Esophagus muscularis mucosa (tissue), 4 donors: ENCODE measurements at places on chromosomes 4 and X.

DNA sequence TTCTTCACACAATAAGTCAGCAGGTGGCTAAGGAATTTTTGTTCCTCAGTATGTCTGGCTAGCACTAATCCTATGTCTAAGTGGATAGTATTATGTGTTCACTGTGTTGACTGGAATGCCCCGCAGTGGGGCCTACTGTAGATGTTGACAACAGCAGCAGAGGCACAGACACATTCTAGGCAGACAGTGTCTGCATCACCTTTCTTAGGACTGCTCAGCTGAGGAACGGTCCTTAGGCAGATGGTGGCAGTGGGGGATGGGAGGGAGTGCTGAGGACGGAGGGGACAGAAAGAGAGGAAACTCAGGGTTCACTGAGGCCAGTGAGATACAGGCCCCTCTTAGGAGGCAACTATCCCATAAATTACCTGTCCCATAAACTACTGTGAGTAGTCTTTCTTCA, 44.6 kb upstream of the LEF1 start:
- no peak for DNase-seq

DNA sequence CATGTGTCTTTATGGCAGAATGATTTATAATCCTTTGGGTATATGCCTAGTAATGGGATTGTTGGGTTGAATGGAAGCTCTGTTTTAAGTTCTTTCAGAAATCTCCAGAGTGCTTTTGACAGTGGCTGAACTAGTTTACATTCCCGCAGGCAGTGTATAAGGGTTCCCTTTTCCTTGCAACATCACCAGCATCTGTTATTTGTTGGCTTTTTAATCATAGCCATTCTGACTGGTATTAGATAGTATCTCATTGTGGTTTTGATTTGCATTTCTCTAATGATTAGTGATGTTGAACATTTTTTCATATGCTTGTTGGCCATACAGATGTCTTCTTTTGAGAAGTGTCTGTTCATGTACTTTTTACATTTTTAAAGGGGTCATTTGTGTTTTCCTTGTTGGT, 129.8 kb downstream of the TBCK start:
- no peak for DNase-seq

- no peak for DNase-seq
These were observed 75.0 kb upstream of the CCDC160 start for GRCh38 chrX:134162032-134162431.

GRCh38 chr4:15396157-15396800, 31.6 kb upstream of the C1QTNF7 start:
- no peak for DNase-seq

DNA sequence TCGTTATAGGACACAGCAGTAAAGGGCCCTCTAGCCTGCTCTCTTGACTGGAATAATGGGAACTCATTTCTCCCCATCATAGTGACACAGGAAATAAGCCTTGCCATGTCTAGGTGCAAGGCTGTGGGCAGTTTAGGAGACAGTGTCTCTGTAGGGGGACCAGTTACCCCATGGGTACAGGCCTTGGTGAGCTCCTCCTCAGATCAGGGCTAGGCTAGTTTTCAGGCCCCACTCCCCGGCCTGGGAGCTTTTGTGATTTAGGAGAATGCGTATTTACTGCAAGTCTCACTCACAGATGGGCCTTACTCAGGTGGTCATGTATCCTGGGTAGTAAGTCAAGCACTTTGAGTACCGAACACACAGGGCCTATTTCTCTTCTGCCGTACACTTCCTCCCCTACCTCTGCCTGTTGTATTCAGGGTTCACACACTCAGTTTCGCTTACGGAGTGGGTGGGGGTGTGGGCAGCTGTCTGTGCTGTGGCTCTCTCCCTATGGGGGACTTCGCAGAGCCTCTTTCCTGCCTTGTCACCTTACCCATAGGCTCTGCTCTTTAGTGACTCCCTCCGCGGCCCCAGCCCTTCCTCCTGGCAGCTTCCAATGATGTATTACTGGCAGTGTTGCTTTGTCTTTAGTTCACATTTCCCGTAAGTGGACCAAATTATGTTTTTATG, 34.2 kb downstream of the FAM193A start:
- no peak for DNase-seq

- DNase-seq: no peak
These were observed 74.4 kb downstream of the OTC start for GRCh38 chrX:38426785-38427184.

DNA sequence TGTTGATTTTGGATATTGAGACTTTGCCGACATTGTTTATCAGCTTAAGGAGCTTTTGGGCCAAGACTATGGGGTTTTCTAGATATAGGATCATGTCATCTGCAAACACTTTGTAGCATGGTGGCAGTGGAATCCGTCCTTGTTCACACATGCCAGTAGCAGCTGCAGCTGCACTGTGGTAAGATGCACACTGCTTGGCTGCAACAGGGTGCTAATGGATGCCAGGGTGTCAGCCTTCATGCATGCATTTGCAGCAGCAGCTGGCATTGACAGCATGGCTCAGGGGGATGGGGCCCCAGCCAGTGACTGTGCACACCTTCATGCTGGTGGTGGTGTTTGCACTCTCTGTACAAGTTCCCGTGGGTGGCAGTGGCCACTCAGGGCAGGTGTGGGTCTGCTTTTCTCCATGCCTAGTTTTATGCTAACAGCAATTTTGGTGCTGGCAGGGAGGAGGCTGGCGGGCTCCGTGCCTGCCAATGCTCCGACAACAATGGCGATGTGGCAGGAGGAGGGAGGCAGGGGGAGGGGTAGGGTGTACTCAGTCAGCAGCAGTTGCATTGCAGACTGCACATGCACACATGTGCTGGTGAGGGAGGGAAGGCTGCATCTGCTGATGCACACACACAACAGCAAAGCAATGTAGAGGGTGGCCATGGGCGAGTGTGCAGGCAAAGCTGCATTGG, 37.5 kb downstream of the BEX3 start:
- no peak for DNase-seq

- DNase-seq: no peak
These were observed 26.8 kb upstream of the UGT2B4 start for GRCh38 chr4:69522554-69522953.

- DNase-seq: no peak
These were observed 263.6 kb downstream of the HS3ST1 start for GRCh38 chr4:11165052-11165451.

DNA sequence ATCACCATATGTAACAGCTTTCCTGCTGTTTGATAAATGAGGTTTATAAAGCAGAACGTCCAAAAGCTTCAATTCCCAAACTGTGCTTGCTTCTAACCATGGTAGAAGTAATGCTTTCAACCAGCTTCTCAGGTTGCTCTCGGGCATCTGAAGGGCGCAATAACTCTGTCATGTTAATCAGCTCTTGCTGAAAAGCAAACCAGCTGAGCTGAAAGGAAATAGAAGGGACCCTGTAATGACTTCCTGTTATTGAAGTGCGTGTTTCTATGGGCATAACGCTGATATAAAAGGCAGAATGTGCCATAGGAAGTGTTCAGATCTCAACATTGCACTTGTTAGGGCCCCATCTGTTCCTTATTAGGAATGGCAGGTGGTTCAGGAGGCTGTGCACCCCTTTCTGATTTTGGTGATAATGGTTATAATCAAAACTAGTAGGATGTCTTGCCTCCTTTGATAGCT, 21.2 kb downstream of the HERC3 start:
- DNase-seq: no peak

DNA sequence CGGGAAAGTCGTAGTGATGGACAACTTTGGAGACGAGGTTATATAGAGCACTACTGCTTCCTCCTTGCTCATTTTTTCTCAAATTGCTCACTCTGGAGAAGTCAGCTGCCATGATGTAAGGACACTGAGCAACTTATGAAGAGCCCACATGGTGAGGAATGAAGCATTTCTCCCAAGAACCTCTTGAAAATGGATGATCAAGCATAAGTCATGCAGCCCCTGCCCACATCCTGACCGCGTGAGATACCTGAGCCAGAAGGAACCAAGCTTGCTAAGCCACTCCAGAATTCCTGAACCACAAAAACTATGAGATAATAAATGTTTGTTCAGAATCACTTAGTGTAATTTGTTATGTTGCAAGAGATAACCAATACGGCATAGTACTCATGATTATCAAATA, 42.8 kb downstream of the PDE5A start:
- no peak for DNase-seq

GRCh38 chr4:23889391-23889790, 456 bp downstream of the PPARGC1A start:
- DNase-seq: no peak

GRCh38 chr4:76166480-76166879, 18.3 kb upstream of the NUP54 start:
- DNase-seq: no peak

DNA sequence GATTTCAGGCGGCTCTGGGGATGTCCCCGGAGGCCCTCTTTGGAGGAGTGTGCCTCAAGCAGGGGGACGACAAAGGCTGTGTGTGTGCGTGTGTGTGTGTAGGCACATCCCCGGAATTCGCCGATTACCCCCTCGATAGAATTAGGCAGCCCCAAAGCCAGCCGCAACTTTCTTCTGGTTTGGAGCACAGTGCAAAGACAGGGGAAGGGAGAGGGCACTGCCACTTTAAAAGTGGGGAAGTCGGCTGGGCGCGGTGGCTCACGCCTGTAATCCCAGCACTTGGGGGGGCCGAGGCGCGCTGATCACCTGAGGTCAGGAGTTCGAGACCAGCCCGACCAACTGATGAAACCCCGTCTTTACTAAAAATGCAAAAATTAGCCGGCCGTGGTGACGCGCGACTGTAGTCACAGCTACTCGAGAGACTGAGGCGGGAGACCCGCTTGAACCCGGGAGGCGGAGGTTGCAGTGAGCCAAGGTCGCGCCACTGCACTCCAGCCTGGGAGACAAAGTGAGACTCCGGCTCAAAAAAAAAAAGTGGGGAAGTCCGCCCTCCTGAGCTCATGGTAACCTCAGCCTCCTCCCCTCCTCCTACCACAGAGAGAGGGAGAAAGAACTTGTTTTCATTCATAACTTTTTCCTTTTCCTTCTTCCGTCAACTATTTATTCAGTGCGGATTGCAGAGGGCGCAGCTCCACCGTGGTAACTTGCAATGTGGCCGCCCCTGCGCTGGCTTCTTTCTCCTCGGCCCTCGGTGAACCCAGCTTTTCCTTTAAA, 2.4 kb downstream of the SPRY1 start:
- no peak for DNase-seq

GRCh38 chr4:1222938-1223690, 25.8 kb downstream of the CTBP1 start:
- DNase-seq: no peak

DNA sequence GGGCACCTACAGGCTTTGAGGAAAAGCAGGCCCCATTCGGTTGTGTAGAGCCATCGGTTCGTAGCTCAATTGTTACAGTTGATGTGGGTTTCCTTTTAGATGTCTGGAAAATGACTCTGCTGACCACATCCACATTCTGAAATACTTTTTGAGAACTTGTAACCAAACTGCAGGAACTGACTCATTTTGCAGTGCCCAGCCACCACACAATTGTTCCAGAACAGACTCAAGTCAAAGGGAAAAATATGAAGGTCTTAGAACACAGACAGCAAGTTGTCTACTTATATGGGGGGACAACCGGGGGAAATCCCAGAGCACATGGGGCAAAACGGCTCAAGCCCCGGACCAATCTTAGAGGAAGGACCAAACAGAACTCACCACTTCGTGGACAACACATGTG, 557.6 kb upstream of the DIPK2B start:
- no peak for DNase-seq

DNA sequence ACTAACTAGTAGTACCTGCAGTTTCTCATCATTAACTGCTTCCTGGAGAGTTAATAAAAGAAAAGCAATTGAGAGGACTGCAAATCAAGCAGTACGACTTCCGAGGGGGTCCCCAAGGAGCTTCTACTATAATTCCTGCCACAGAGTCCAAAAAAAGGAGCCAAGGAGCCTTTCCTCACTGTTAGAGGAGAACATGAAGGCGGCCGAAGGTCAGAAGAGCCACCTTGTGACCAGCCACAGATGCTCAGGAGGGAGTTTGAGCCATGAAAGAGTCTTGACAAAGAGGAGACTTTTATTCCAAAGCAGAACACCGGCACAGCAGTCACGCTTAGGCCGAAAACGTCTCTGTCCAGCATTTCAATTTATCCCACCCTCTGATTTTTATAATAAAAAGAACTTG, 62.2 kb downstream of the RELL1 start:
- DNase-seq: no peak

GRCh38 chrX:71665747-71666146, 1.6 kb upstream of the LOC101059915 start:
- DNase-seq: no peak

DNA sequence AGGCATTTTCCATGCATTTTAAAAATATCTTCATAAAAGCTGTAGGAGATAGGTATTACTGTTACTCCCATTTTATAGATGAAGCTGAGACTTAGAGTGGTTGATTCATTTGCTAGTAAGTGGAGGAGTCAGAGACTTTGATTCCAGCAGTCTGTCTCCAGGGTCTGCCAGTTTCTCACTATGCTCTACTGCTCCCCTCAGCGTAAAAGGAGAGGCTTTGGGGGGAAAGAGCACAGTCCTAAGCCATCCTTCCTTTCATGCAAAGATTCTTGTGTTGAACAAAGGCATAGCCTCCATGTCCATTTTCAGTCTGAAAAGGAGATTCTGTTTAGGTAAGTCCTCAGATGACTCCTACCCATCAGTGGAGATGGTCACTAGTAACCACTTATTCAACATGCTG, 117.7 kb upstream of the TMEM150C start:
- DNase-seq: no peak

DNA sequence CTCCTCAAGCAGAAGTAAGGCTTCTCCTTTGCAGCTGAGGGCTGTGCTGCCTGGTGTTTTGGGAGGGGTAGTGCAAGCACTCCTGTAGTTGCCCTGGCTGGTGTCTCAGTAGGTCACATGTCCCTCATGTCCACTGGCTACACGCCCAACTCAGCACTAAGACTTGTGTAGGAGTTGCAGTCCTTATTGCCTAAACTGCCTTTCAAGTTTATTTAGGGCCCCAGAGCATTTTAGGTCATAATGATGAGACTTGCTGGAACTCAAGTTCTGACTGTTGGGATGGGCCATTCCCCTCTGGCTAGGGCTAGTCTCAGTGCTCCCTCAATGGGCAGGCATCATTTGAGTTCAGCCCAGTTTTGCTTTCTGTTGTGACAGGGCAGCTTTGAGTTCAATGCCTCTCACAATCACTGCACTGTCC, 44.1 kb downstream of the PPM1K start:
- peak; percentile 89 for DNase-seq

GRCh38 chr4:27016551-27016950, 155.9 kb downstream of the STIM2 start:
- no peak for DNase-seq

GRCh38 chr4:113636438-113636818, 125.1 kb downstream of the CAMK2D start:
- DNase-seq: no peak
